ENCODE measurements at places on chromosomes 2 and 18. TPM values are rescaled to one million over a fixed set of nuclear protein-coding genes. Genes with fewer than 3 reads are reported as not detected.

DNA sequence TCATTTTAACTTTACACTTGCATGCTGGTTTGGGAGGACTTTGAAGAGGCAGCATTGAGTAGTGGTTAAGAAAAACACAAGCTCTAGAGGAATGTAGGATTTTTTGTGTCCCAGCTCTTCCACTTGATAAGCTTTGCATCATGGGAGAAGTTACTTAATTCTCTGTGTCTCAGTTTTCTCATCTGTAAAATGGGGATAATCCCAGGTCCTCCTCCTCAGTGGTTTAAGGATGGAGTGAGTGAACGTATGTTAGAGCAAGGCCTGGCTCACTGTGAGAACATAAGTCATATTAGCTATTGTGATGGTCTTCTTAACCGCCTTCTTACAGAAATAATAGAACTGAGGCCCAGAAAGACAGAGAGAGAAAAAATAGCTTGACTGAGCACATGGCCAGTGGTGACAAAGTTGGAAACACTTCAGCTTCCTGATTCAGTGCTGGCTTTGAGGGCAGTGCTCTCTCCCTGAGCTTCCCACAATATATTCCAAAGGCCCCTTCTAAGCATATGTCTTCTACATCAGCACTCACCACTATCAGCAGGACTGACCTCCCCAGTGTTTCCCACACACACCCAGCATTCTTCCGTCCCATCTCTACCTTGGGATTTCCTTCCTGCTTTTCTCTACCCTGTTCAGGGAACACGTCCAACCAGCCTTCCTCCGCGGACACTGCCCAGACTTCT lies 214.9 kb upstream of the TNP1 start:
- H3K4me1 ChIP-seq, result no peaks in the 10 kb centered on the region
- H3K4me3 ChIP-seq, result no peak overlapping the region
- no peak for DNase-seq
- no peaks in the 10 kb centered on the region for H3K27me3 ChIP-seq
- no peak overlapping the region for H3K27ac ChIP-seq

GRCh38 chr2:239595726-239596125 lies 194.9 kb upstream of the HDAC4 start:
- no peaks in the 10 kb centered on the region for H3K36me3 ChIP-seq
- no peaks in the 10 kb centered on the region for H3K27me3 ChIP-seq
- no peak for DNase-seq
- peaks cover under 1% of the 10 kb centered on the region for H3K4me1 ChIP-seq

DNA sequence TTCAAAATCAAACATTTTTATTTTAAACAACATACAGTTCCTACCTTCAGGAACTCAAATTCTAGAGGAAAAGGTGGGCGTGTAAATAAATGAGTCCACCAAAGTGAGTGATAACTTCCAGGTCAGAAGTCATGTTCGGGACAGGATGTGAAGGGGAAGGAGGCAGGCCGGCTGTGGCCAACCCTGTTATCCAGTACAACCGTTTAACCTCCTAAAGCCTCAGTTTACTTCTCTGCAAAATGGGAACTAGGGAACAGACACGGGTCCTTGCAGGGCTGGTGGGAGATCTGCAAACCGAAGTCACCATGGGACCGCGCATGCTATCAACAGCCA lies 373 bp downstream of the EIPR1 start:
- DNase-seq, result peak; percentile 47
- peaks cover 3% of the 10 kb centered on the region for H3K36me3 ChIP-seq
- peak overlapping the region; percentile 89 for H3K4me3 ChIP-seq
- H3K27ac ChIP-seq, result peak overlapping the region; percentile 85
- H3K4me1 ChIP-seq, result peaks cover 42% of the 10 kb centered on the region
- no peaks in the 10 kb centered on the region for H3K27me3 ChIP-seq

DNA sequence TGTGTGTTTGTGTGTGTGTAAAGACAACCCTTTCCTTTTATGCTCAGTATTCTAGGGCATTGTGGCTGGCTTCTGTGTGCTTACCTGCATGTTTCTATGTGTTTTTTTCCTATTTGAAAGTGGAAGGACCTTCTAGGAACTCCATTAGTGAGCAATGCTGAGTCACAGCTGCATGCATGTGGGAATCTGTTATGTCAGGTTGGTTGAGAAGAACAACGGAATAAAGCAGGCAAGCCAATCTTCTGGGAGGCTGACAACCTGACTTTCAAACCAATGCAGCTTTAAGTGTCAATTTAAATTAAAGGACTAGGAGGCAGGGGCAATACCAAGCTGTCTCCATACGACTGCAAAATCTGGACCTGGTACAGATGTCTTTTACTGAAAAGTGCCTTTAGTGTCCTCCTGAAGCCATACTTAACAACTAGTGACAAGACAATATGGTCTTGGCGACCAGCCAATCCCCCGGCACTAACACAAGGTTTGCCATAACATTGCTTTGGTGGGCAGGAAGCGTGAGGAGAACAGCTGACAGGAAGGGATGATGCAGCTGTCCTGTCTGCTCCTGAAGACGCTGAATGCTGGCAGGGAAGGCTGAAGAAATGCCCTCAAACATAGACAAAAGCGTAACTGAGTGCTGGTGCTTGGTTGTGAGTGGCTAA lies 514.7 kb upstream of the CDH7 start:
- no peak overlapping the region for H3K4me3 ChIP-seq
- no peaks in the 10 kb centered on the region for H3K36me3 ChIP-seq
- no peaks in the 10 kb centered on the region for H3K27me3 ChIP-seq
- H3K4me1 ChIP-seq, result no peaks in the 10 kb centered on the region
- no peak for DNase-seq

DNA sequence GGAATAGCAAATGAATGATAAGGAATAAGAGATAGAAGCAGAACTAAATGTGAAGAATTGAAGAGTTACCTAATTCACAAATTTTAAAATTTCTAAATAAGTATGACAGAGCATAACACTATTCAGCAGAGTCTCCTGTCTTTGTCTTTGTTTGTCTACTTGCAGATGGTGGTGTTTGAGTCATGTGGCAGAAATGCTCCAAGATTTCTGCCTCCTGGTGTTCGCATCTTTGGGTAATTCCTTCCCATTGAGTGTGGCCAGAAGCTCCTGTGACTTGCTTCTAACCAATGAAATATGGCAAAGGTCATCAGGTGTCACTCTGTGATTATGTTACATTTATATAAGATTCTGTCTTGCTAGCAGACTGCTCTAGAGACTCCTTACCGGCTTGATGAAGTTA lies 45.6 kb upstream of the GALNT3 start:
- no peaks in the 10 kb centered on the region for H3K4me1 ChIP-seq
- no peak overlapping the region for H3K27ac ChIP-seq
- H3K36me3 ChIP-seq, result no peaks in the 10 kb centered on the region
- no peaks in the 10 kb centered on the region for H3K27me3 ChIP-seq
- no peak overlapping the region for H3K4me3 ChIP-seq
- no peak for DNase-seq

DNA sequence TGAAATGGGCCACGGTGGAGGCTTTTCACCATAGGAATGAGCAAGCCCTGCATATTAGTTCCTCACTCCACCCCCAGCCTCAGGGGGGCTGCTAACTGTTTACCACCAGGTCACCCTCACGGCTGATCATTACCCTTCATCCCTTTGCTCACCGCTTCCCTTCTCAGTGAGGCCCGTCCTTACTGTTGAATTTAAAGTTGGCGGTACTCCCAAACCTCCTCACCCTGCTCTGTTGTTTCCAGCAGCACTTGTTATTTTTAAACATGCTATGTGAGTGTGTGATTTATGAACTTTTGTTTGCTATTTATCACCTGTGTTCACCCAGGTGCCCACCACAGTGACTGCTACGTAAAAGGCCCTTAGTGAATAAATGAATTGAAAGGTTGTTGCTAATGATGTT lies 243.6 kb downstream of the ZNF407 start:
- H3K36me3 ChIP-seq, result peaks cover 3% of the 10 kb centered on the region
- H3K27me3 ChIP-seq, result no peaks in the 10 kb centered on the region
- peaks cover 8% of the 10 kb centered on the region for H3K4me1 ChIP-seq
- no peak overlapping the region for H3K4me3 ChIP-seq

PIEZO2 gene
- not detected for total RNA-seq

CNDP1 gene
- 0.39 TPM for total RNA-seq

GRB14 gene
- not detected for total RNA-seq
